ENCODE measurements at places on chromosomes 6 and 20. TPM values are rescaled to one million over a fixed set of nuclear protein-coding genes. Genes with fewer than 3 reads are reported as not detected.

- no peak for DNase-seq
These were observed 37.9 kb downstream of the SYNDIG1 start for GRCh38 chr20:24507182-24507853.

DNA sequence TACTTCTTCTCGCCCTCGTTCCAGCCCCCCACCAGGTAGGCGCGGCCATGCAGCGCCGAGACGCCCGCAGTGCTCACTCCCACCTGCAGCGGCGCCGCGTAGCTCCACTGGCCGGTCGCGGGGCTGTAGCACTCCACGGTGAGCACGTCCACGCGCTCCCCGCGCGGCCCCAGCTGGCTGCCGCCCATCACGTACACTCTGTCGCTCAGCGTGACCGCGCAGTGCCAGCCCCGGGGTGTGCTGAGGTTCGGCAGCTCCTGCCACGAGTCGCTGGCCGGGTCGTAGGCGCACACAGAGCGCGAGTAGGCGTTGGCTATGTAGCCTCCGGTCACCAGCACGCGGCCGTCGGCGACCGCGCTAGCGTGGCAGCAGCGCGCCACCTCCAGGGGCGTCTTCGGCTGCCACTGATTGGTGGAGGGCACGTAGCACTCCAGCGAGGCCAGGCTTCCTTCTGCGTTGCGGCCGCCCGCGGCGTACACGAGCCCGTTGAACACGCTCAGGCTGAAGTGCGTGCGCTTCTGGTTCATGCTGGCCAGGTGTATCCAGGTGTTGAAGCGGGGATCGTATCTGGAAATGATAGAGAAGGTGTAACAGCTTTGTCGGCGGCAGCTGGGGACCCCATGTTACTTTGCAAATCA lies 13.7 kb downstream of the KLHL31 start:
- peak; percentile 37 for DNase-seq

- no peak for DNase-seq
These were observed 67.6 kb downstream of the NUDT3 start for GRCh38 chr6:34324738-34325444.

GRCh38 chr6:144294016-144294415 lies 8.9 kb downstream of the UTRN start:
- peak; percentile 79 for DNase-seq

GRCh38 chr6:69907981-69908498 lies 41.7 kb downstream of the COL19A1 start:
- DNase-seq, result no peak

GRCh38 chr6:165819394-165819793 lies 156.4 kb upstream of the PDE10A start:
- DNase-seq, result no peak

GRCh38 chr6:159390381-159390780 lies 221.2 kb downstream of the FNDC1 start:
- no peak for DNase-seq

GRCh38 chr6:119929121-119929520 lies 579.6 kb upstream of the MAN1A1 start:
- no peak for DNase-seq

- DNase-seq, result peak; percentile 25
These were observed 10.1 kb downstream of the MAP7 start for GRCh38 chr6:136539967-136540652.

- DNase-seq, result no peak
These were observed 32.0 kb upstream of the PCMTD2 start for GRCh38 chr20:64223526-64224067.

GRCh38 chr6:130019326-130020072 lies 1.1 kb downstream of the L3MBTL3 start:
- no peak for DNase-seq

GRCh38 chr6:27441001-27441400 lies 31.9 kb downstream of the ZNF184 start:
- DNase-seq, result no peak

GRCh38 chr6:42293386-42293977 lies 75.8 kb upstream of the MRPS10 start:
- DNase-seq, result no peak

GRCh38 chr6:30683980-30684338 lies 2.5 kb downstream of the PPP1R18 start:
- no peak for DNase-seq

- DNase-seq, result no peak
These were observed 472.3 kb upstream of the CITED2 start for GRCh38 chr6:139846538-139847456.

GRCh38 chr6:99250476-99250875 lies 99.0 kb downstream of the FAXC start:
- no peak for DNase-seq

DNA sequence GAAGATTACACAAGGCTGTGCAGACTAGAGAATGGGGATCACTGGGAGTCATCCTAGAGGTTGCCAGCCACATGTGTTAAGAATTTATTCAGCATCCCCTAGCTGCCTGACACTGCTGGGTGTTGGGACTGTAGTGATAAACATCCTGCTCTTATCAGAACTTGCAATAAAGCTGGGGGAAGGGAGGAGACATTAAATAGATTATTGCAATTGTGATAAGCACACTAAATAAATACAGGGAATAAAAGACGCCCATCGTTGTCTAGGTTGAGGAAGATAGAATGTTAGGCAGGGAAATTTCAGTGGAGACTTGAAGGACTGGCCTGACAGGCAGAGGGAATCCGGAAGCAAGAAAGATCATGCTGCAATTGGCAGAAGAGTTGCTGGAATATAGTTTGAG lies 33.2 kb upstream of the TRAM2 start:
- DNase-seq, result no peak

GRCh38 chr6:146950351-146950835 lies 253.8 kb upstream of the STXBP5 start:
- DNase-seq, result peak; percentile 68

DNA sequence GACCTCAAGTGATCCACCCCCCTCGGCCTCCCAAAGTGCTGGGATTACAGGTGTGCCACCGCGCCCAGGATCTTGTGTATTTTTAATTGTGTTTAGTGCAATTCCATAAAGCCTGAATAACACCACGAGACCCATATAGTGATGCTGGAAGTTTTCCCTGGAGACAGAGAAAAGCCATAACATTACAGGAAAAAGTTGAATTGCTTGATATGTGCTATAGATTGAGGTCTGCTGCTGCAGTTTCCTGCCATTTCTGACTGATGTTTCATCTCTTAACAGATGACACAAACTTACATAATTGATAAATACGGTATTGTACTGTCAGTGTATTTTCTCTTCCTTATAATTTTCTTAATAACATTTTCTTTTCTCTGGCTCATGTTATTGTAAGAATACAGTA lies 7.3 kb upstream of the UBD start:
- no peak for DNase-seq

GRCh38 chr20:51116765-51117686 lies 94.1 kb upstream of the KCNG1 start:
- DNase-seq, result no peak

DNA sequence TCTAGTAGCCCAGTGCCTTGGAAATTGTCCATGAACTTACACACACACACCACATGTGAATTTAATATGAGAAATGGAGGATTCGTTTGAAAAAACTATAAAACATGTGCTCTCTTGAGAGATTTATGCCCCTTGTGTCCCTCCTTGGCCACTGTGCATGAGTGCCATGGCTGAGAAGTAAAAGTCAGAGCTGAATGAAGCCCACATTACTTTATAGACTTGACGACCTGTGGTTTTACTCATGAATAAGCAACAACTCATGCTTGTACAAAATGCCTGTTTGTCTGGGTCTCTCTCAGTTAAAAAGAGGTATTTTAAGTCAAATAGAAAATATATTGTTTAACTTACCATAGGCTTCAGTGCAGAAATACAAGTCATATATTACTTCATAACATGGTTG lies 102.7 kb downstream of the KCNQ5 start:
- no peak for DNase-seq

DNA sequence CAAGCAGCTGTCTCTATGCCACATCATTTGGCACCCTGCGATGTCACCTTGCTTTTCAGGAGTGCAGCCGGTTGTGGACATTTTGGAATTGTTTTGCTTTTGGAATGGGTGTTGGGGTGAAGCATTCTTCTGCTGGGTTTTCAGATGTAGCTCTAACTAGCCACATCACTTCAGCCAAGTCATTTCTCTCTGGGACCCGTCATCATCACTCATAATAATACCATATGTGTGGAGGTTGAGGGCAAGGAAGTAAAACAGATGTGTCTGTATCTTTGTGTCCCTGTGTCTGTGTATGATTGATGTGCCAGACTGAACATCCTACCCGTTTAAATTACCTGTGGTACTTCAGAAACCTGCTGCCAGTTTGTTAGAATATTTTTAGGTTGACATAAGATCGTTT lies 49.5 kb upstream of the TULP4 start:
- no peak for DNase-seq

DNA sequence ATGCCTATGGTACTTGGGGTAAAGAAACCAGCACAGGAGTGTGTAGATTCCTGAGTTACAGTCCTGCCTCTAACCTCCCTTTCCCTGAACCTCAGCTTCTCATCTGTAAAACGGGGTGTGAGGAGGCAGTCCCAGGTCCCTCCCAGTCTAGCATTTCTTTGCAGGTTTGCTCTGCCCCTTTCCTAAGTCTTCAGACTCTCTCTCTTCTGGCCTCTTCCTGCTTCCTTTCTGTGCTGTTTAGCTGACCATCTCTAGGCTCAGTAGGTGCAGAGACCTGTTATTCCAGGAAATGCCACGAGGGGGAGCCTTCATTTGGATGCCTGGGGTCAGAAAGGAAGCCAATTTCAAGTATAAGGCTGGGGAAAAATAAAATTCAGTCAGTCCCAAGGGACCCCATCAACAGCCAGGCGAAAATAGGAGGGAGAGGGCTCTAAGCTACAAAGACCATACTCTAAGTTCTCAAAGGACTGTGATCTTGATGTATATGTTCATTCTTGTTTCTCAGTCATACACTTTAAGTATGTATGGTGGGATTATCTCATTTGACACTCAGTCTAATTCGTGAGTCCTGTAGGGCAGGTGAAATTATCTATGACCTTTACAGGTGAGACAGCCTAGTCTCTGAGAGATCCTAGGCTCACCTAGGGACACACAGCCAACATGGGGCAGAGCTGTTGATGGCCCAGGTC lies 89.1 kb downstream of the NCR2 start:
- peak; percentile 70 for DNase-seq

AMD1 gene
- 114 TPM for total RNA-seq

SLC22A3 gene
- total RNA-seq, result 0.10 TPM

TMEM217 gene
- 3.2 TPM for total RNA-seq

CBLN4 gene
- total RNA-seq, result not detected

CTAGE9 gene
- total RNA-seq, result not detected

SLC13A3 gene
- total RNA-seq, result not detected

TMEM74B gene
- total RNA-seq, result 0.72 TPM

PPIL6 gene
- total RNA-seq, result 2.4 TPM

LRRC73 gene
- 1.2 TPM for total RNA-seq

LIN28B gene
- not detected for total RNA-seq
